ENCODE measurements at places on chromosomes 1 and 21.
A peak's percentile ranks its signal among the peaks of the same experiment; 100 is the strongest.

DNA sequence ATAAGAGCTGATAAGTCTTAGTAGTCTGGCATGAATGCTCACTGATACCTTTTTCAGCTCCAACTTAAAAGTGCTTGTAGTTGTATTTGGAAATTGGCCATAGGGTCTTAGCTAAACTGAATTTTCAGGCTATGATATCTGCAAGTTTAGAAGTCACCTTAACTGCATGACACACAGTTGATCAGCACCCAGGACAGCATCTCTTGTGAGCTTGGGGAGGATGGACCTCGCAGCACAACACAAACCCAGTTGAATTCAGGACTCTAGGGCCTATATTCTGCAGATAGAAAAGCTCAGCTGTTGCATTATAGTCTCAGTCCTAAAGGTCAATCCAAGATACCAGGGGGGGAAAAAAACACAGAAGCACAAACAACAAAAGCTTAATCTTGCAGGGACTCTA is 394.3 kb downstream of the KCNH1 start:
- no peak for DNase-seq

DNA sequence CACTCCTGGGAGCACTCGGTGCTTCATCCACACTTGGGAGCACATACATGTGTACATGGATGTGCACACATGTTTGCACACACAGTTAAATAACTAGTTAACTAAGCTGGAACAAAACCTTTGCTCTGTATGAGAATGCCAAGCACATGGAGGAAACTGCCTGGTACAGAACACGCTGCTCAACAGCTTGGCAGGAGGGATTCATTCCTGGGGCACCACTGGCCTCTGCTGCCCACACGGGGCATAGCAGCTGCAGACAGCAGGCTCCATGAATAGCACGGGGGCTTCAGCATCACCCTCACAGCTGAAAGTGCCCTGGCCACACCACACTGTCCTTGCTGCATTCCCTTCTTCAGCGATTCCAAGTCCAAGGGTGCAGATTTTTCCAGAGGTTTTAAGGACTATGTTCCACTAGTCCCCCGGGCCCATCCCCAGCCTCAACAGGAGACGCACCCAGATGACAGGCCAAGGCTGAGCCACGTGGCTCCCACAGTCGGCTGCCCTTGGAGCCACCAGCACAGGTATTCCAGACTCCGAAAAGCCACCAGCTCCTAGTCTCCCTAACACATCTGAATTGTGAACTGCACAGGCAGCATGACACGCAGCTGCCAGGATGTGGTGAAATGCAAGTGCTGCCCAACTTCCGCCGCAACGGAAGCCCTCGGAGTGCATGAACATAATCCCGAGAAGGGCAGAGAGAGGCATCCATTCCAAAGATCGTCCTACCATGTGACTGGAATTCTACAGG is 16.9 kb downstream of the NPHP4 start:
- DNase-seq = peak; percentile 14

DNA sequence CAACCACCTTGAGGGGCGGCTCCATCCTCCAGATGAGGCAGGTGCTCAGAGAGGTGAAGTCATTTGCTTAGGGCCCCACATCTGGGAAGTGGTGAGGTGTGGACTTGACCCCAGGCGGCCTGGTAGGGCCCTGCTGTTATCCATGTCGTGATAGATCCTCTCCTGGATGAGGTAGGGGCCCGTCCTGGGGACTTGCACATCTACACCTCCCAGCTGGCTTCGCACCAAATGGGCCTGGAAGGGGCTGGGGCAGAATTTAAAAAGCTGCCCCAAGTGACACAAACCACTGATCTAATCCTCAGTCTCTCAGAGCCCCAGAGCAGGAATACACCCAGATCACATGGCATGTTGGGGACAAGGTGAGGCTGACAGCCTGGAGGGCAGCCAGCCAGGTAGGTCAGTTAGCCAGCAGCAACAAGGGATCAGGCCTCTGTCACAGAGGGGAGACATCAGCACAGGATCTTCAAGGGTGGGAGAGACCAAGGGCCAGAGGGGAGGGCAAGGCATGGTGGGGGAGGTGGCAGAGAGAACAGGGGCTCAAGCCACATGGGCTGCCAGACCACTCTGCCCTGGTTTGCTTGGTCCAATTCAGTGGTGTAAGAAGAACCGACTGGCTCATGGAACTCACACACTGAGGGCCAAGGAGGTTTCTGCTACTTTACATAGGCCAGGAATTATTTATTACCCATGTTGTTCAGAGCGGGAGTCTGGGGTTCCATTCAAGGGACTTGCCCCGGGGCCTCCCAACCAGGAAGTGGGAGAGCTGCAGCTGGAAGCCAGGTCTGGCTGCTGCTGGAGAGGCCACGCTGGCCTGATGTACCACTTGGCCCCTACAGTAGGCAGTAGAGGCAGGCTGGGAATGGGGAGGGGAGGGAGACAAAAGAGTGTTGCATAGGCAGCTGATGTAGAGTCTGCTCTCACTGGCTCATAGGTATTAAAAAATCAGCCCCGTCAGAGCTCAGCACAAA is 12.1 kb downstream of the LRP8 start:
- no peak for DNase-seq

DNA sequence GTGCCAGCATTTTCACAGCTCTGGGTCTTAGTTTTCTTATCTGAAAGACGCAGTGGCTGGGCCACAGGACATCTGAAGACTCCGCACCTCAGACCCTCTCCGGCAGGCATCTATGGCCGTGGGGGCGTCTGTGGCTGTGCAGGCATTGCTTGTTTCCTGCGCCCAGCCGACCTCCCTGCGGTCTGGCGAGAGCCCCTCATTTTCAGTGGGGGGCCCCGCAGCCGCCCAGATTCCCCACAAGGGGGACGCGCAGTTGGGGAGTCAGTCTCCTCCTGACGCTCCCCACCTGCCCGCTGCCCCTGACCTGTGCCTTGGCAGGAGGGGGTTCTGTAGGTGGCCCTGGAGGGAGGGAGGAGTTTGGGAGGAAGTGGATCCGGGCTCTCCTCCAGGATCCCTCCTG is 3.5 kb upstream of the TFF1 start:
- no peak for DNase-seq

DNA sequence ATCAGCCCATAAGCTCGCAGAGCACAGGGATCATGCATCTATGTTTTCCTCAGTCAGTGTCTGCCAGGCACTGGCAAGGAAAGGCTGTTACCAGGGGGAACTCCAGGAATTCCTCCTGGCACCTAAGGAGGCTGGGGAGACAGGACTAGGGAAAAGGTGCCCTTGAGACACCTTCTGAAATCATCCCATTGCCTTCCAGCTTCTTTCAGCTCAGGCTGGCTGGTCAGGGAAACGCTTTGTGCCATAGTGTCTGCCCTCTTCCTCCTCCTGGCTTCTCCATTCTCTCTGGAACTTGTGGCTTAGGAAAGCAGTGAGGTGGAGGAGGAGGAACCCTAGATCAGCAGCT is 13.8 kb downstream of the LMNA start:
- DNase-seq = no peak

- DNase-seq = no peak
These were observed 18.9 kb downstream of the CAP1 start for GRCh38 chr1:40059338-40059959.

DNA sequence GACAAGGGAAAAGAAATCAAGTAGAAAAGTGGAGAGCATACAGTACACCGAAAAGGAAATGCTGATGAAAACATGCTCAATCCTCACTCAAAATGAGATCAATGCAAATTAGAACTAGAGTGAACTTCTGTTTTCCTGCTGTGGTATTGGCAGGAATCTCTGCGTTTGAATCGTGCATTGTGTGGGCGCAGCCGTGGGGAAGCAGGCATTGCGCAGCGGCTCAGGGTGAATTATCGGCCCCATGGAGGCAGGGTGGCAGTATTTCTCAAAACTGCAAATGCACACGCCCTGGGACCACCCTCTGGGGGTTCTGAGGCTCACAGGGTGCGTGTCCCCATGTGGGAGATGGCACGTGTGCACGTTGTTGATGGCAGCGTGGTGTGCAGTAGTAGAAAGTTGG is 140.6 kb downstream of the PEX14 start:
- no peak for DNase-seq

- DNase-seq = no peak
These were observed 6.9 kb downstream of the TRABD2B start for GRCh38 chr1:47990286-47990685.

DNA sequence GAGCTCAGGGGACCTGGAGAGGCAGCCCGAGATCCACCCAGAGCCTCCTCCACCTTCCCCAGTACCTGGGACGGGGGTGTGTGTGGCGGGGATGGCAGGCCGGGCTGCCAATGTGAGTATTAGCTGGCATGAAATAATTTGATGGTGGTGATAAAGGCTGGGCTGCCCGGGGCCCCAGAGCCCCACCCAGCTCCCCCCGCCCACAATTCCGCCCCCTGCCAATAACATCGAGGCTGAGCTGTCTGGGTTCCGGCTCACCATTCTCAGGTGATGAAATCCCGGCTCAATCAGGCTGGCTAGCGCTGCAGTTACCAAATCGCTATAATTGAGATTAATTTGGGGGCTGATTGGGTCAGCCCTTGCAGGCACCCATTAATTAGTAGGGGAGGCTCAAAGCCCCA is 103.8 kb upstream of the CASZ1 start:
- no peak for DNase-seq

- no peak for DNase-seq
These were observed 258.1 kb downstream of the SDCCAG8 start for GRCh38 chr1:243513726-243514491.

GRCh38 chr1:172680733-172681275 is 21.9 kb downstream of the FASLG start:
- no peak for DNase-seq

- no peak for DNase-seq
These were observed 2.8 kb downstream of the VPS72 start for GRCh38 chr1:151187205-151187604.

DNA sequence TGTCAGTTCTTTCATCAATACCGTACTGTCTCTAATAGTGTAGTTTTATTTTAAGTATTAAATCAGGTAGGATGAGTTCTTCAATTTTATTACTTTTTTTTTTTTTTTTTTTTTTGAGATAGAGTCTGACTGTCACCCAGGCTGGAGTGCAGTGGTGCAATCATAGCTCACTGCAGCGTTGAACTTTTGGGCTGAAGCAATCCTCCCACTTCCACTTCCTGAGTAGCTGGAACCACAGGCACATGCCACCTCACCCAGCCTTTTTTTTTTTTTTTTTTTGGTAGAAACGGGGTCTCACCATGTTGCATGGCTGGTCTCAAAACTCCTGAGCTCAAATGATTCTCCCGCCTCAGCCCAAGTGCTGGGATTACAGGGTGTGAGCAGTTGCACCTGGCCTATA is 44.3 kb downstream of the INAVA start:
- no peak for DNase-seq

DNA sequence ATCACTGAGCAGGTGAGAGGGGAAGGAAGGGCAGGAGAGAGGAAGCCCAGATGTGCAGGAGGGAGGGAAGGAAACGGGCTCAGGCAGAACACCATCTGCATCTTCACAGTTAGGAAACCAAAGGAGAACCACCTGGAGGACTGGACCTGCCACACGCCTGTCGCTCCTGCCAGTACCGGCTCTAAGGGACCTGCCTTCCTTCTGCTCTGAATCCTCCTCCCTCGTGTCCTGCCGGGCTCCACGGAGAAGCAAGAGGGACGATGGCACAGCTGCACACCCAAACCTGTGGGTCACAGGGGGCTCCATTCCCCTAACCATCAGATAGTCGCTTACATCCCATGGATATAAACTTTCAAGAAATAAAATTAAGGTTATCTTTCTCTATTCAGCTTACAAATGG is 56.1 kb downstream of the TOR1AIP2 start:
- no peak for DNase-seq

GRCh38 chr1:230570724-230571360 is 71.4 kb upstream of the COG2 start:
- DNase-seq = no peak

- DNase-seq = no peak
These were observed 95.3 kb downstream of the FOXD2 start for GRCh38 chr1:47532921-47533792.

DNA sequence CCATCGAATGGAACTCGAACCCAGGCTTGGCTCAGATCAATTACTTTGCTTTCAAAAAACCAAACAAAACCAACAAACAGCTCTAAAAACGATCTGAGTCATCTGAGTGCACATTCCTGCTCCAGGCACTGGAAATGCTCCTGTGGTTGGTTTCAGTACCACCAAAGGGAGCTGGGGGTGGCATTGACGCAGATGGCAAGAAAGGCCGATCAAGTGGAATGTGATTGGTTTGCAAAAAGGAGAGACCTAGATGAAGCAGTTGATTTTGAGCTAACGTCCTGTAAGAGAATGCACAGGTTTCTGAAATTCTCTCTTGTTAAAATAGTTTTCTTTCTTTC is 39.5 kb downstream of the PIK3CD start:
- DNase-seq = no peak

DNA sequence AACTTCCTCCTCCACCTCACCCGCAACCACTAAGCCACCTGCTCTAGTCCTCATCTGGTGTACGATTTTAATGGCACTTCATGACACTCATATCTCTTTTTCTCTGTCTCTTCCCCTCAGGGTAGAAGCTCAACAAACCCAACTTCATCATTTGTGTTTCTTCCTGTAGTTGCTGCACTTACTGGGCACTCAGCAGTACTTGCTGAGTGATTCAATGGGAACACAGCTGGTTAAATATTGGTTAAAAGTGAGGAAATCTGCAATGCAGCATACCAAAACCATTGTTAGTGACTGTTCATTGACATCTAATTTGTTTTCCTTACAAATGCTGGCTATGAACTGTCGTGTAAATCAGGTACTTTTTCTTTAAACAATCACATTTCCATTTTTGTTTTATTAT is 541.1 kb upstream of the PRMT6 start:
- no peak for DNase-seq

DNA sequence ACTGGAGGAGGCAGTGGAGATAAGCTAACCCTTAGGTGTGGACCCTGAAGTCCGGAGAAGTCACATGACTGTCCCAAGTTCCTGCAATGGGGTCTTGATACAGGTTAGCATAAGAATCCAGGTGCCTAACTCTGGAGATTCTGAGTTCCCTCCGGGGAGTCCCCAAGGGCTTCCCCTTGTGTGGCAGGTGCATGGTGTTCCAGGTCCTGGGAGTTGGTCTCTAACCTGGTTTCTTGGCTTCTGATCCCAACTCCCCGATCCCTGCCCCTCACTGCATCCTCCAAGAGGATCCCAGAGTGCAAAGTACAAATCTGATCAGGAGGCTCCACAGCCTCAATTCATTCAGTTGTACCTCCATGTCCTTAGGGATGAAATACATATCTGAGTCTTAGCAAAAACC is 9.3 kb upstream of the C8A start:
- DNase-seq = no peak

DNA sequence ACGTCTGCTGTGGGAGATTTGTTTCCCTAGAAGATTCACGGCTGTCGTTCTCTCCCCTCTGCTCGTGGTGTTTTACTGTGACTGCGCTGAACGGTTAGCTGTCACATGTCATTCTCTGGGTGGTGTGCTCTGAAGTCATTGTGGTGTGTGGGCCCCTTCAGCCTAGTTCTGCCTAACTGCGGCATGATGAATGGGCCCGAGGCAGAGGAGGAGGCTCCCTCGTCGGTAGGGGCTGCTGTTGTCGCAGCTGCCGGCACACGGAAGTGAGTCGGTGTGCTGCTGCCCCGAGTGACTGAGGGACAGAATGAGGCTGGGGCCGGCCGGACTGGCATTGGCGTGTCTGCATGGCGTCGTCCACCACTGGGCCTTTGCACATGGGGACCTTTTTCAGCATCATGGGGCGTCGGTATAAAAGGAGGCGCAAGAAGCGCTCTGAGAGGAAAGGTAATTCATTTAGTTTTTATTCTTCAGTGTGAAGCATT is 77.9 kb downstream of the ADARB1 start:
- peak; percentile 53 for DNase-seq

Data from stimulated activated naive CD4-positive, alpha-beta T cell treated with Interleukin-2 at 50 U/mL for 16 hours (primary cell).